CD4-positive, CD25-positive, alpha-beta regulatory T cell (primary cell): ENCODE measurements at places on chromosomes 7 and 10. TPM values are rescaled to one million over a fixed set of nuclear protein-coding genes. Genes with fewer than 3 reads are reported as not detected.

The EFCAB10 gene
- total RNA-seq, result 0.86 TPM

- H3K4me3 ChIP-seq, result no peak overlapping the region
- H3K4me1 ChIP-seq, result no peaks in the 10 kb centered on the region
- DNase-seq, result no peak
- H3K36me3 ChIP-seq, result no peaks in the 10 kb centered on the region
Observed at GRCh38 chr10:90111671-90112070, 410.3 kb downstream of the KIF20B start.

DNA sequence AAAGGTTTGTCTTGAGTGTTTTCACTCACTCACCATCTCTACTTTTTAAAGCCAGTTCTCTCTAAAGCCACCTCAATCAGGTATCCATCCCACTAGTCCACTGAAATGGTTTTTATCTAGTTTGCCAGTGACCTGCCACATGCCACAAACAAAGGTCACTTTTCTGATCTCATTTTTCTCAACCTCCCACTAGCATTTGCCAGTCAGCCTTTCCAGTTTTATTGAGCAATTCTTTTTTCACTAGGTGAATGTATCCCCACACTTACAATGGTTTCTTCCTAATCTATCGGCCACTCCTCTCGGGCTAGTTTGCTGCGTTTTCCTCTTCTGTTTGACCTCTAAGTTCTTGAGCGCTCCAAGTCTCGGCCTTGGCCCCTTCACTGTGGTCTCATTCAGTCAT, 44.9 kb upstream of the ARL4A start:
- DNase-seq, result no peak
- no peaks in the 10 kb centered on the region for H3K4me1 ChIP-seq
- H3K36me3 ChIP-seq, result no peaks in the 10 kb centered on the region
- no peak overlapping the region for H3K4me3 ChIP-seq
- H3K27ac ChIP-seq, result no peak overlapping the region

GRCh38 chr10:126101736-126102135, 205.4 kb downstream of the FANK1 start:
- H3K27ac ChIP-seq, result no peak overlapping the region
- H3K27me3 ChIP-seq, result no peaks in the 10 kb centered on the region
- H3K4me3 ChIP-seq, result no peak overlapping the region
- H3K36me3 ChIP-seq, result no peaks in the 10 kb centered on the region
- no peaks in the 10 kb centered on the region for H3K4me1 ChIP-seq
- no peak for DNase-seq

GRCh38 chr7:44637788-44638594, 31.6 kb downstream of the OGDH start:
- peaks cover 4% of the 10 kb centered on the region for H3K36me3 ChIP-seq
- peak overlapping the region; percentile 79 for H3K4me3 ChIP-seq
- H3K27me3 ChIP-seq, result no peaks in the 10 kb centered on the region
- H3K27ac ChIP-seq, result peak overlapping the region; percentile 98
- peak; percentile 97 for DNase-seq

The LRIT1 gene
- not detected for total RNA-seq
